ENCODE measurements at places on chromosomes 7 and 10. TPM values are rescaled to one million over a fixed set of nuclear protein-coding genes. Genes with fewer than 3 reads are reported as not detected.
A peak's percentile ranks its signal among the peaks of the same experiment; 100 is the strongest.

MARVELD1 gene
- 24.1 TPM for total RNA-seq

TMEM196 gene
- not detected for total RNA-seq

PON1 gene
- total RNA-seq: not detected

GPC2 gene
- total RNA-seq: 7.4 TPM

FAM185A gene
- 15.5 TPM for total RNA-seq

OR13A1 gene
- total RNA-seq: not detected

LRRC61 gene
- 14.0 TPM for total RNA-seq

RASSF4 gene
- 29.2 TPM for total RNA-seq

DPYSL4 gene
- total RNA-seq: 0.49 TPM

KMT2E gene
- 98.7 TPM for total RNA-seq

GRCh38 chr7:77199013-77199966, at the start of gene FGL2:
Gene FGL2 (minus strand): TSS chr7:77199819. CDS start chr7:77199793, 26 bp downstream.
- H3K4me3 ChIP-seq: peak within 1 kb of the TSS; percentile 40
- H3K27ac ChIP-seq: peak within 1 kb of the TSS; percentile 44
- DNase-seq: no peak
- peaks cover 13% of the 10 kb centered on the region for H3K4me1 ChIP-seq
- no peaks in the 10 kb centered on the region for H3K36me3 ChIP-seq

DNA sequence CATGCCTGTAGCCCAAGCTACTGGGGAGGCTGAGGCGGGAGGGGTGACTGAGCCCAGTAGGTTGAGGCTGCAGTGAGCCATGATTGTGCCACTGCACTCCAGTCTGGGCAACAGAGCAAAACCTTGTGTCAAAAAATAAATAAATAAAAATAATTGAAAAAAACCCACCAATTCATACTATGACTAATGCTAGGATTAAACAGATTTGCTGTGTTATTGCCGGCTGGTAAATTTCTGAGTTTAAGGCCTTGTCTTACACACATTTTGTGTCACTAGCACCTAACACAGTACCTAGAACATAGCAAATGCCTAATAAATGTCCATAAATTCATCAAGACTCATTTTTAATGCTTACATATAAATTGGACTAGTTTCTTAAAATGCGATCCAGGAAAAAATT, 8.7 kb downstream of the ESYT2 start:
- no peaks in the 10 kb centered on the region for H3K27me3 ChIP-seq
- H3K4me3 ChIP-seq: no peak overlapping the region
- peaks cover 64% of the 10 kb centered on the region for H3K4me1 ChIP-seq
- H3K36me3 ChIP-seq: no peaks in the 10 kb centered on the region
- H3K27ac ChIP-seq: peak overlapping the region; percentile 65

DNA sequence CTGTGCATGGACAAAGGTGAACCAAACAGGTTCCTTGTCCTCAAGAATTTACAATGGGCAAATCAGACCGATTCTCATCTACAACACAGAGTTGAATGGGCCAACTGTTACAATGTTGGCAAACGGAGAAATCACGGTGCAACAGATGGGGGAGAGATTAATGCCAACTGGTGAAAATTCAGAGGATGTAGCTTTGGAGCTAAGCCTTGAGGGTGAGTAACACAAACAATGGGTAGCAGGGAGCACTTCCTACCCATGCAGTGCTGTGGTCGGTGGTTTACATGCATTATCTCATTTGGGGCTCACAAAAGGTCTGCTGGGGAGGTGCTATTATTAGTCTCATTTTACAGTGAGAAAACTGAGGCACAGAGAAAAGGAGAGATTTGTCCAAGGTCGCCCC, 902 bp upstream of the NFE2L3 start:
- H3K36me3 ChIP-seq: no peaks in the 10 kb centered on the region
- H3K27ac ChIP-seq: no peak overlapping the region
- DNase-seq: no peak
- peaks cover 21% of the 10 kb centered on the region for H3K4me1 ChIP-seq
- no peaks in the 10 kb centered on the region for H3K27me3 ChIP-seq

- H3K27me3 ChIP-seq: no peaks in the 10 kb centered on the region
- no peak for DNase-seq
- peak overlapping the region; percentile 74 for H3K27ac ChIP-seq
These were observed 64.8 kb upstream of the DNAJB6 start for GRCh38 chr7:157271991-157272324.

GRCh38 chr7:98810153-98810802, 59.5 kb downstream of the TMEM130 start:
- H3K36me3 ChIP-seq: no peaks in the 10 kb centered on the region
- no peak for DNase-seq
- H3K27ac ChIP-seq: no peak overlapping the region
- H3K4me3 ChIP-seq: no peak overlapping the region
- H3K27me3 ChIP-seq: no peaks in the 10 kb centered on the region

DNA sequence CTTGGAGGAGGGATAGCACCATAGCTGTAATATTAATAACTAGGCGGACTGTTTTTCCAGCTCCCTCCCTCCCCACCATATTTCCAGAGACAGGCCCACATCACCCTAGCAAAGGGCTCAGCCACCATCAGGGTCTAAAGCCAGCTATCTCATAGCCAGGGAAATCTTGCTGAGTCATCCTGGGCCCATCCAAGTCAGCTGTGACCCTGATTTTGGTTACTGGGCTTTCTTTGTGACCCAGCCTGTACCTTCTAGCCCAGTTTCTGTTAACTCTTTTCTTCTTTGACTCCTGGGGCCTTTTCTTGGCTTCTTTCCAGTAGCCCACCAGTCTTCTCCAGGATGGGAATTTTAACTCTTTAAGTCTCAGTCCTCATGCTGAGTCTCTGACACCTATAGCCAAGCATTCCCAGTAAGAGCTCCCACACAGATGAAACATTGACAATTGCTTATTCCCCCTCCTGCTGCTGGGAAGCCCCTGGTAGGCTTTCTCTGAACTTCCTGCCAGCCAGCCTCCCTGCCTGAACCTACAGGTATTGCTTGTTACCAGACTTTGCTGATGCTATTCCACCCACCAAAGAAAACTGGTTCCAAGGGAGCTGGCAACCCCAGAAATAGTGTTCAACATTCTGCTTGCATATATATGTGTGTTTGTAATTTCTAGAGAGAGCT, 34.8 kb upstream of the ADO start:
- no peaks in the 10 kb centered on the region for H3K36me3 ChIP-seq
- peaks cover 6% of the 10 kb centered on the region for H3K4me1 ChIP-seq
- DNase-seq: no peak
- no peaks in the 10 kb centered on the region for H3K27me3 ChIP-seq
- H3K27ac ChIP-seq: no peak overlapping the region

DNA sequence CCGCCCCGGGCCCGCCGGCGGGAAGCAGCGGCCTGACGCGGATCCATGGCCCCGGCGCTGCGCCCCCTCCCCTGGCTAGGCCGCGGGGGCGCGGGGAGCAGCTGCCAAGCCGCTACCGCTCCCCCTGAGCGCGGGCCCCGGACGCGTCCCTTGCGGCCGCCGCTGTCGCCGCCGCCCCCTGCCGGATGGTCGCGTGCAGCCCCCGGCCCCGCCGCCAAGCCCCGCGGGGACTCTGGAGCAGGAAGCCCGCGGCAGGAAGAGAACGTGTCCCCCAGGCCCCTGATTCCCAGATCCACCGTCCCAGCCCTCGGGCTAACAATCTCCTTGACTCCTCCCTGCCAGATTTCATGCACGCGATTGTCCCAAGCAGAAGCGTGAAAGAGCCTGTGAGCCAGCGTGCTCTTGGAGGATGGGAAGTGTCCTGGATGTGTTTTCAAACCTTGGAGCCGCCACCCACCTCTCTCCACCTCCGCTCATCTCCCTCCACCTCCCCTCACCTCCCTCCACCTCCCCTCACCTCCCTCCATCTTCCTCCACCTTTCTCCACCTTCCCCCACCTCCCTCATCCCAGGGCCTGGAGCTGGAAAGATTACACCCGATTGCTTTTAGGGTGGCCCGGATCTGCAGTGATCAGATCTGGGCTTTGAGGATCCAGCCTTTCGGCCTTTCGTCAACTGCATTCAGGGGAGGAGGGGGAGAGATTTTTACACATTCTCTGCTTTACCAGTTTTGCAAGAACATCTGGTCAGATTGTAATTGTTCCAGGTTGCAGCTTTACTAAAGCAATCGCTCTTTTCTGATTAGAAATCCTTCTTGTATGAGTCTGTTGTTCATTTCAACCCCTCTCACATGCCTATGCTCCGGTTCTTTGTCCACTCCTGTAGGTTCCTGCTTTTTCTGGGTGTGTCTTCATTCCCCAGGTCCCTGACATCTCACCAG, 570 bp upstream of the PRTFDC1 start:
- H3K27me3 ChIP-seq: no peaks in the 10 kb centered on the region
- peak overlapping the region; percentile 90 for H3K27ac ChIP-seq
- H3K4me1 ChIP-seq: peaks cover 37% of the 10 kb centered on the region
- no peak for DNase-seq

- no peaks in the 10 kb centered on the region for H3K4me1 ChIP-seq
- no peak overlapping the region for H3K27ac ChIP-seq
- H3K27me3 ChIP-seq: no peaks in the 10 kb centered on the region
- H3K4me3 ChIP-seq: no peak overlapping the region
These were observed 34.6 kb downstream of the IFT22 start for GRCh38 chr7:101287032-101287431.

DNA sequence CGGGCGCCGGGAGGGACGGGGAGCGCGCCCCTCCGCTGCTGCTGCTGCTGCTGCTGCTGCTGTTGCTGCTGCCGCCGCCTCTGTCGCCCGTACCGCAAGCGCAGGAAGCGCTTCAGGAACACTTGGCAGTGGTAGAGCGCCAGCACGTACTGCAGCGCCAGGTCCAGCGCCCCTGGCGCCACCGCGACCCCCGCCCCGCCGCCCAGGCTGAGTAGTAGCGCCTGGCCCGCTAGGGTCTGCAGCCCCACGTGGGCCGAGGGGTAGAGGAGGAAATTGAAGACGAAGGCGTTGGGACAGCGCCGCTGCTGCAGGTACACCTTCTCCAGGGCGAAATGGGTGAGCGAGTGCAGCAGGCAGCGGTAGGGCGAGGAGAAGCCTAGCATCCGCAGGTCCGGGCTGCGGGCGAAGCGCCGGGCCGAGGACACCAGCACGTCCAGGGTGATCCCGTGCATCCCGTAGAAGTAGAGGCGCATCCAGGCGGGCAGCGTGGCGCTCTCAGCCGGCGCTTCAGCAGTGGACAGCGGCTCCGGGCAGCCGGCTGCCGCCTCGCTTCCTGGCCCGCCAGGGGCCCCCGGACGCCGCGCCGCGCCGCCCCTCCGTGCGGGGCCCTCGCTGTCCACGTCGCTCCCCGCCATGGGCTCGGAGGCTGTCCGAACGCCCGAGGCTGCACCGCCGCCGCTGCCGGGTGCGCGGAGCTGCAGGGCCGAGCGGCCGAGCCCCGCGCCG, at the start of gene TMEM229A:
Gene TMEM229A (minus strand): TSS at position 699 of the 726 bp plus-strand sequence. CDS start 64 bp downstream, at position 635.
- peaks cover 17% of the 10 kb centered on the region for H3K4me1 ChIP-seq
- no peak for DNase-seq
- peak within 1 kb of the TSS; percentile 41 for H3K4me3 ChIP-seq
- H3K36me3 ChIP-seq: no peaks in the 10 kb centered on the region
- H3K27ac ChIP-seq: no peak within 1 kb of the TSS

DNA sequence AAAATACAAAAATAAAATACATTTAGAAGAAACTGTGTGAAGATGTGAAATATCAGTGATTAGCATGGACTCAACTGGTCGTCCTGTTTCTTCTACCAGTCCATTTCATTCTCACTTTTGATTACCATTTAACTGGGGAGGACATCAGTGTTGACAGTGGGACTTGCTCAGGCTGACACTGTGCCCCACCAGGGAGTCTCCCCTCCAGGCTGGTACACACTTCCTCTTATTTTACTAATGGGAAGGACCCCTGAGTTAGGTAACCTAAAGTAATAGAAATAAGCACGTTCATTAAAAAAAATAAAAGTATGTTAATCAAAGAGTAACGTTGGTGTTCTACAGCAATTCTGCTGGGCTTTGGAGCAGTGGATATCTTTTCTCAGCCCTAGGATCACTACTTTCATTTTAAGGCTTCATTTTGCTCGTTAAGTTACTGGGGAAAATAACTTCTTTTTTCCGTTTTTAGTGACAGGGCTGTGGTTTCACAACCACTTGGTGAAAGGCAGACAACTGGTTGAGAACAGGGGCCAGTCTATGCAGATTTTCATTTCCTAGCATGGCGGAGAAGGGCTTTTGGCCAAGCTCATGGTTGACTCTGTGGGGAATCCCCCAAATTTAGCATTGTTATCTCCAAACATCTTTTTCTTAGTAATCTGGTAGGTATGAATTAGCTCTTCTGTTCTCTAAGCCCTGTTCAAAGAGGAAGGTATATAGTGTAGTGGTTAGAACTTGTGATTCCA, 2.1 kb downstream of the SNX10 start:
- H3K27ac ChIP-seq: no peak overlapping the region
- no peaks in the 10 kb centered on the region for H3K36me3 ChIP-seq
- H3K4me3 ChIP-seq: no peak overlapping the region
- peaks cover 5% of the 10 kb centered on the region for H3K4me1 ChIP-seq
- DNase-seq: no peak

GRCh38 chr10:67527351-67527750, 168.6 kb downstream of the CTNNA3 start:
- no peak overlapping the region for H3K4me3 ChIP-seq
- no peaks in the 10 kb centered on the region for H3K4me1 ChIP-seq
- no peak for DNase-seq
- H3K36me3 ChIP-seq: no peaks in the 10 kb centered on the region
- no peak overlapping the region for H3K27ac ChIP-seq

- no peaks in the 10 kb centered on the region for H3K27me3 ChIP-seq
- no peak for DNase-seq
- H3K27ac ChIP-seq: no peak overlapping the region
These were observed 362.3 kb downstream of the PHF14 start for GRCh38 chr7:11335947-11336346.

DNA sequence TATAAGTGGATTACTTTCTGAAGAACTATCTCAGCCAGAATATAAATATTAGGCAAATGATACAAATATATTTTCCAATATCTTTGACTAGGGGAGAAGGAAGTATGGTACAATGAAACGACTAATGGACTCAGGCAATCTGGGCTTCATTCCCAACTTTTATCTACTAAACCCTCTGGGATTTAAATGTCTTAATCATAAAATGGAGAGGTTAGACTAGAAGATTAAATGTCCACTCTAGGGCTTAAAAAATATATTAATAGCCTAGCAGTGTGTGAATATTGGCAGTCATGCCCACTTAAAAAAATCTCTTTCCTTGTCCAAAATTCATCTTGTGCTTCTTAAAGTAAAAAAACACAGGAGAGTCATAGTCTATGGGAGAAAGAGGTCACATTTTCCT, 98.3 kb downstream of the CTTNBP2 start:
- DNase-seq: no peak
- no peak overlapping the region for H3K4me3 ChIP-seq
- H3K4me1 ChIP-seq: no peaks in the 10 kb centered on the region
- no peak overlapping the region for H3K27ac ChIP-seq

DNA sequence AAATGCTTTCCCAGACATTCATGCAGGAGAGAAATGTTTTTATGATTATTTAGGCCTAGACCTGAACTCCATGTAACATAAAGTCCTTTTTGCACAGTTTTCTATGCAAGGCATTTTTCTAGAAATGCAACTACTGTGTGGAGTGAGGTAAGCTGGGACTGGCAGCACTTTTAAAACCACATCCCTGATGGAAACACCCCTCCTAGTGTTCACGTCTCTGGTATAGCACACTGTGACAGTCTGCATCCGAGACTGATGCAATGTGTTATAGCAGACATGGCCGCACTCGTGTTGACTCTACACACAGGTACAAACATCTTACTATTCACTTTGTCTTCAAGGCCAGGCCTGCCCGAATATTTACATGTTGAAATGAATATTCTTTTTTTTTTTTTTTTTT, 19.3 kb upstream of the ERCC6 start:
- H3K36me3 ChIP-seq: no peaks in the 10 kb centered on the region
- no peaks in the 10 kb centered on the region for H3K4me1 ChIP-seq
- H3K27ac ChIP-seq: no peak overlapping the region
- no peak overlapping the region for H3K4me3 ChIP-seq
- DNase-seq: no peak

Measured in vagina (tissue), 2 donors.